ENCODE measurements at places on chromosomes 12 and 14. TPM values are rescaled to one million over a fixed set of nuclear protein-coding genes. Genes with fewer than 3 reads are reported as not detected.
A peak's percentile ranks its signal among the peaks of the same experiment; 100 is the strongest.

- DNase-seq = no peak
These were observed 98.7 kb downstream of the CAND1 start for GRCh38 chr12:67367843-67368242.

- no peak for DNase-seq
These were observed 417.6 kb downstream of the NAV3 start for GRCh38 chr12:78248321-78248720.

CLEC1B gene
- total RNA-seq = not detected

TBX5 gene
- total RNA-seq = 0.21 TPM

DNA sequence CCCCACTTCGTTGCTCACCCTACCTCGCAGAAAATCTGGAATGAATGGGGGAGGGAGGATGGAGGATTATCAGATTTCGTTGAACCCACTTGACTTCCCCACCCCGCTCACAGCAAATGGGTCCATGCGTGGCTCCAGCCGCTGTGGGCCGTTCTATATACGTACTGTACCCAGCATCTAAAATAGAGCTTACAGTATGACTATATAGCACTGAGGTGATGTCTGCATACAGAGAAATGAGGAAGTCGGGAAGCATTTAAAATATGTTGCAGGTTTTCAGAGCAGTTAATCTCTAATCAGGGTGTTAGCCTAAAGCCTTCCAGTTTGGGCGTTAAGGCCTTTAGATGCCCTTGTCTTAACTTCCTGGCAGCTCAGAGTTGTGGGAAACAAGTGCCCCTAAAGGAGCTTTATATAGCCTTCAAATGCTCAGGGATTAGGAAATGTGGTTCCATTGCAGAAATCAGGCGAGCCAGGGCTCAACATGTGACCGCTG lies 1.4 kb downstream of the BICDL1 start:
- DNase-seq = no peak

GRCh38 chr14:78690836-78691235 lies 520.7 kb downstream of the NRXN3 start:
- DNase-seq = no peak

HOXC12 gene
- total RNA-seq = not detected

- no peak for DNase-seq
These were observed 6.1 kb downstream of the KRT6B start for GRCh38 chr12:52445876-52446275.

- no peak for DNase-seq
These were observed 20.3 kb downstream of the FBLN5 start for GRCh38 chr14:91927191-91927590.

NFE2 gene
- 3.0 TPM for total RNA-seq

RFX4 gene
- 0.14 TPM for total RNA-seq

SETD1B gene
- 19.5 TPM for total RNA-seq

- DNase-seq = peak; percentile 90
These were observed 1.5 kb downstream of the KRT8 start for GRCh38 chr12:52903285-52903854.

NKX2-1 gene
- total RNA-seq = not detected

DNA sequence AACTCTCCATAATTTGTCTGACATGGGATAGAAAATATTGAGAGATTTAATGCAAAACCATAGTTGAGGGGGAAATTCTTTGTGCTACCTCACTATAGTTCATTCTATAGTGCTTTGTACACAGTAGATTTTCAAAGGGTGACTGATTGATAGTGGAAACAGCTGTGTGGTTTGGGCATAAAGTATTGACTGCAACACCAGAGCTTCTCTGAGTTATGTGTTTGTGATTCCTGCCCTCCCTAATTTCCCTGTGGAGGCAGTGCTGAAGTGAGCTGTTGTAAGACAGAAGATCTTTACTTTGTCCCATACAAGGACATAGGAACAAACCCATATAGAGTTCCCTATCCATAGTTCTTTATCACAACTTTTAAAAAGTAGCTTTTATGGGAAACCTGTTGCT lies 47.1 kb downstream of the PTPRQ start:
- no peak for DNase-seq

KRT6C gene
- not detected for total RNA-seq

DNA sequence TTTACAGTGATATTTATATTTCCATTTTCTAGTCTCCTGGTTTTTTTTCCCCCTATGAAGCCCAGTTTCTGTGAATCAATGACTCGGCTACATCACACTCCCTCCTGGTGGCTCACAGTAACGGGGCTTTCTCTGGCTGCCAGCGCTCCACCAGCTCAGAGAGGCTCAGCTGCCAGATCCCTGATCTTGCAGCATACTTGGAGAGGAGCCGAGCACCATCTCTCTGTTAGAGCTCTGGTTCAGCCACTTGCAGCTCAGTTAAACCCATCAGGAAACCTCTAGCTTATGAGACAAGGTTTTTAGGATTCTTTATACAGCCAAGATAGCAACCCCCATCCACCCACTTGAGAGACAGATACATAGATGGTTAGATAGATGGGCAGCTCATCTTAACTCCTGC lies 74.6 kb downstream of the CIT start:
- DNase-seq = no peak

DNA sequence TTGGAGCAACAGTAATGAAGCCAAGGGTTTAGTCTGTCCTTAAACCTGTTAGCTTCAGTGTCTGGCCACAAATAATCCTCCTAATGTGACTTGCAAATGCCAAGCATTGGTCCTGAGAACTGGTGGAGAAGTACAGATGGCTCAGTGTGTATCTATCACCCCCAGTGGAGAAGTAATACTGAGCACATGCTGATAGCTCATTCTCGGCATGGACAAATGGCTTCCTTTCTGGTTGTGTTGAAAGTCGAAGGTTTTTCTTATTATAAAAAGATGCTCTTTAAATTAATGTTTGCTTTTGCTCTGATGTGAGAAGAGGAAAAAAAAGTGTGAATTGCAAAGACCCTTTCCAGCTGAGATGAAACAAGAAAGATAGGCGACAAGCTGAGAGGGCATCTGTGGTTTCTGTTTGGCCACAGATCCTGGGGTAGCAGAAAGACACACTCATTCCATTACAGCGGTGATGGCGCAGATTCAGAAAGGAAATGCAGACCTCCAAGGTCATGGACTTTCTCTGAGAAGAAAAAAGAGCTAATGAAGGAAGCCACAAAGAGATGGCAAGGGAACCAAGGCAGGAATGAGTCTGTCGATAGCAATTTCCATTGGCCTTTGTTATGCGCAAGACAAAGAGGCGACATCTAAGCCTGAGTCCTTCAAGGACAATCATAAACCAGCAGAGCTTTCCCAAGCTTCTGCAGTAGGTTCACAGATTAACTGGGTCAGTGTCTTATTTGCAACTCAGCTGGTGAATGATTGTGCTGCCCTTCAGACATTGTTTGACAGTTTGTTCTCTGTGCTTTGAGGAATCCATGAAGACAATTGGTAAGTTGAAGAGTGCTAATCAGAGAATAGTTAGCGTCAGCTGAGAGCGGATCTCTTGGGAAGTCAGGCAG lies 155.5 kb upstream of the RGS6 start:
- no peak for DNase-seq

GRCh38 chr14:64993266-64993930 lies 6.7 kb downstream of the FNTB start:
- DNase-seq = no peak

ENDOU gene
- not detected for total RNA-seq

GRCh38 chr12:131061041-131061806 lies 107.5 kb downstream of the ADGRD1 start:
- no peak for DNase-seq

DNA sequence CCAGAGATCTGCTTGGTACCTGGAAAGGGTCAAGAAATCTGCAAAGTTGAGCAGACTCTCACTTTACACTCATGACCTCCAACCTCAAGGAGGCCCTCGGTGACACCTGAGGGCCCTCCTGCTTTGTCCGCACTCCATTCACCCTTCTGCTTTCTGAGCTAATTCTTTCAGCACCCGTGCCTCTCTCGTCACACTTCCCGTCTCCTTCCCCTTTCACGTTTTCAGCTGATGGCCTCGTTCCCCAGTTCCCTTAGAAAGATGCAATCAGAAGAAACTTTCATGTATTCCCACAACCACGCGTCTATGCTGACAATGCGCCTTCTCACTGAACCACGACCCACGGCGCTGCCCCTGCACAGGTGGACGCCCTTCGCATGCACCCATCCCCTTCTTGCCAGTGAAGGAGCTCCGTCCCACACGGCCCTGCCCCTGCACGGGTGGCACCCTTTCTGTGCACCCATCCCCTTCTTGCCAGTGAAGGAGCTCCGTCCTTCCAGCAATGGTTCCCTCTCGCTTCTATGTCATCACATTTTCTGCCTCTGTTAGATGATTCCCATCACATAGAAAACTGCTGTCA lies 340.1 kb upstream of the FKBP4 start:
- DNase-seq = no peak

SALL2 gene
- 307 TPM for total RNA-seq

DPPA3 gene
- 3.9 TPM for total RNA-seq

AQP2 gene
- total RNA-seq = not detected

DNA sequence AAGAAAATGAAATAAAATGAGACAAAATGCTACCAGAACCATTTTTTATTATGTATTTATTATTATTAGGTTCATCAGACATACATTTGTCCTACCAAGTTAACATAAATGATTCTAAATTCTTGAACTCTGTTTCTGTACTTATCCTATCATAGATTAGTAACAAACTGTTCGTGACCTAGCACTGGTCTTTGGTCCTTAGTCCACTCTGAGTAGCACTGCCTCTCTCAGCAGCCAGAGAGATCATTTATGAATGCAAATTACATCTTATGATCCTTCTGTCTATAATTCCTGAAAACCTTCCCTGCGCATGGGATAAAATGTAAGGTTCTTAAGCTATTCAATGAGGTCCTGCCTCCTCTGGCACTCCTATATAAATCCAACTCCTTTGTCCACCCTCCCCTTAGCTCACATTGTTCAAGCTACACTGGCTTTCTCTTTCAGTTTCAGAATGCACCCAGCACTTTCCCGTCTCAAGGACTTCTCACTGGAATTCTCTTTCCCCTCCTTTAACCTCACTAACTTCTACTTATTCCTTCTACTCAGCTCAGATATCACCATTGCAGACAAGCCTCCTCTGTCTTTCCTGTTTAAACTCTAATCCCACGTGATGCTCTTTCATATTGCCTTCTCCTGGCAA lies 17.1 kb downstream of the PDZRN4 start:
- DNase-seq = no peak

KRT75 gene
- not detected for total RNA-seq

GRCh38 chr12:94127239-94128131 lies 20.9 kb upstream of the PLXNC1 start:
- DNase-seq = no peak

DNA sequence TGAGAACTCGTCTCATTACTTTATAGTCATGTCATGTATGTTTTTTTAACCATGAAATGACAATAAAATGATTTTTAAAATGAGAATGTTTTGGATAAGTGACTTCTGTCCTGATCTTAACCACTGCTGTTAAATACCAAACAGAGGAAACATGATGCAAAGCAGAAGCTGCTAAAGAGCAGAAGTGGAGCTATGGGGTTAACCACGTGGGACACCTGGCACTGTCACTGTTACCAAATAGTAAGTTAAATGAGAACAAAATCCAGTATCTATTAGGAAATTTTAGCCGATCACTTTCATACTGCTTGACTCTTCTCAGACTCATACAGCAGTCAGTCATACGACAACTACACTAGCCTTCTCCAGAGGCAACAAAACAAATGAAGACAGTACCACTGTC lies 82.4 kb downstream of the SCAF11 start:
- no peak for DNase-seq

GRCh38 chr12:108423486-108423885 lies 84.4 kb upstream of the CMKLR1 start:
- no peak for DNase-seq

- peak; percentile 45 for DNase-seq
These were observed 9.0 kb downstream of the MVK start for GRCh38 chr12:109582636-109583035.

All from WTC11 (cell line).